Naive thymus-derived CD4-positive, alpha-beta T cell (primary cell): ENCODE measurements at places on chromosomes 3 and 15. TPM values are rescaled to one million over a fixed set of nuclear protein-coding genes. Genes with fewer than 3 reads are reported as not detected.

SNAP23 gene
- 70.6 TPM for total RNA-seq

FBXO40 gene
- not detected for total RNA-seq

SUSD5 gene
- total RNA-seq = not detected in 2 replicates

C3orf20 gene
- total RNA-seq = 0.11 TPM

TRPM1 gene
- total RNA-seq = not detected

NKTR gene
- total RNA-seq = 238 TPM

PAK6 gene
- total RNA-seq = 1.9 TPM

PAQR5 gene
- total RNA-seq = not detected

FOXL2 gene
- not detected for total RNA-seq

TRPC1 gene
- total RNA-seq = 7.6 TPM

SLCO2A1 gene
- not detected for total RNA-seq

PIERCE2 gene
- total RNA-seq = not detected

GOLGA6D gene
- not detected for total RNA-seq

BNC1 gene
- not detected for total RNA-seq

RBP2 gene
- total RNA-seq = not detected

ULK3 gene
- total RNA-seq = 53.2 TPM

MORC1 gene
- not detected in 2 replicates for total RNA-seq

RASGRP1 gene
- total RNA-seq = 100 TPM

SCAP gene
- 75.1 and 80.6 TPM in 2 replicates for total RNA-seq

GOLGA6L4 gene
- total RNA-seq = 2.1 TPM

DZIP1L gene
- total RNA-seq = not detected

PHLDB2 gene
- total RNA-seq = 0.38 TPM

SHC4 gene
- total RNA-seq = not detected

DET1 gene
- 16.5 TPM for total RNA-seq

FBLN2 gene
- not detected in 2 replicates for total RNA-seq

GALNT15 gene
- not detected for total RNA-seq

CXCR6 gene
- 33.7 and 35.6 TPM in 2 replicates for total RNA-seq

GRAMD1C gene
- total RNA-seq = 0.22 TPM

LAMB2 gene
- not detected in 2 replicates for total RNA-seq

INSYN1 gene
- total RNA-seq = not detected

SAMMSON gene
- total RNA-seq = not detected

AHSG gene
- not detected for total RNA-seq

TNFSF10 gene
- 10.8 TPM for total RNA-seq

GCSAM gene
- 24.9 TPM for total RNA-seq

GOLGA8N gene
- total RNA-seq = 19.4 TPM

SUCNR1 gene
- not detected for total RNA-seq

ZNF860 gene
- total RNA-seq = not detected

LRRC34 gene
- total RNA-seq = 3.7 and 4.2 TPM in 2 replicates

HCLS1 gene
- 311 TPM for total RNA-seq

ZNF620 gene
- 2.4 TPM for total RNA-seq

KBTBD13 gene
- total RNA-seq = not detected

ZBBX gene
- total RNA-seq = not detected

EAF2 gene
- total RNA-seq = 6.4 TPM

LRRC31 gene
- not detected for total RNA-seq

PP2D1 gene
- total RNA-seq = not detected

DNAJC13 gene
- total RNA-seq = 39.4 TPM

GOLGA8R gene
- total RNA-seq = 10.0 TPM

EPHA3 gene
- total RNA-seq = not detected in 2 replicates

SLC27A2 gene
- total RNA-seq = 0.43 TPM
